Cerebellar nuclear complex (tissue), 1 donor: ENCODE measurements at places on chromosomes 11 and 22.

GRCh38 chr11:103536335-103536722, 427.1 kb downstream of the DYNC2H1 start:
- no peak for DNase-seq

DNA sequence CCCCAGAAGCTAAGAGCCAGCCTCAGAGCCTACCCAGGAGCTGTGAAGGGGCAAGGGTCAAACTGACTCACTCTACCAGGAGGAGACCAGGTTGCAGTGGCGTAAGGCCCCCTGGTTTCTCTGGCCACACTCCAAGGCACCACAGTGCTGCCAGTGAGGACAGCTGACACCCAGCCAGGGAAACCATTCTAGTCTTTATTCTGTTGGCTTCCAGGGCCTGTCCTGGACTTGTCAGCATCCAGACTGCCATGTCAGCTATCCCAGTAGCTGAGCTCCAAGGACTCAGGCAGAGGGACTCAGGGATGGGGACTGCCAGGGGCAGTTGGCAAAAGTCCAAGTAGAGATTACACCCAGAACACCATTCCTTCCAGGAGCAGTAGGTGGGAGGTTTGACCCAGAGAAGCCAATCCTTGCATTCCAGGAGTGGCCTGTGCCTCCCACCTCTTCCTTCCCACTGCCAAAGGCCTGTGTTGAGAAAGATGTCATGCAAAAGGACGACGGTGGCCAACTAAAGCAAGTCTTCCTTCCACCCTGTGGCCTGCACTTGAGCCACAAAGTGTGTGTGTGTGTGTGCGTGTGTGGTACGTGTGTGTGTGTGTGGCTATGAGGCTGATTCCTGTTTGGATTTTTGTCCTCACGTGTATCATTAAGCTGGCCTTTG, 3.6 kb upstream of the MAPK8IP1 start:
- DNase-seq = peak; percentile 66

GRCh38 chr11:3177931-3178330, 12.8 kb upstream of the OSBPL5 start:
- no peak for DNase-seq

DNA sequence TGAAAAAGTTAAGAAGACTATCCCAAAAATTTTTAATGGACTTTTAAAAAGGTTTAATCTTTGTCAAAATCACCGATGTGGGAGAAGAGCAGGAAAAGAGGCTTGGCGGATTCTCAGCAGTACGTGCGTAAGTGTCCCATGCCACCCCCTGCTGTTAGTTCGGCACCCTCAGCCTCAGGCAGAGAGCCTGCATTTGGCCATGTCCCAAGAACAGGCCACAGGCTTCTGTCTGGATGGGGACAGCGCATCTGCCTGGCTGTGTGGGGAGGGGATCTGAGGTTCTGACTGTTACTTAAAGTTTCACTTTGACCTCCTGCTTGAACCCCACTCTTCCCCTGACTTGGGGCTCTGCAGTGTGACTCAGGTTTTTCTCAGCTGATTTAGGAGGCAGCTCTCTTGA, 35.3 kb downstream of the EXT2 start:
- DNase-seq = no peak

- no peak for DNase-seq
Observed at GRCh38 chr22:30435674-30436126, 10.1 kb downstream of the MTFP1 start.

DNA sequence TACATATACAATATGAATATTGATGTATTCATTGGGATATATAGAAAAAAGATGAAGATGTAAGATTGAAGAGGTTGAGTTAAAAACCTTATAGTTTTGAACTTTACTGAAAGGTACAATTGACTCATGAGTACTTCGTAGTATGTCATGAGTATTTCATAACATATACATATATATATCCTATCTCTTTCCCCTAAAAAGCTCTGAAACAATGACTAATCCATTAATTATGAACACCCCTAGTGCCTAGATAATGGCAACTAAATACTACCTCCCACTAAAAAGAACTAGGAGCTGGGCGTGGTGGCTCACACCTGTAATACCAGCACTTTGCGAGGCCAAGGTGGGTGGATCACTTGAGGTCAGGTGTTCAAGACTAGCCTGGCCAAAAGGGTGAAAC, 31.5 kb downstream of the SLC35F2 start:
- no peak for DNase-seq

DNA sequence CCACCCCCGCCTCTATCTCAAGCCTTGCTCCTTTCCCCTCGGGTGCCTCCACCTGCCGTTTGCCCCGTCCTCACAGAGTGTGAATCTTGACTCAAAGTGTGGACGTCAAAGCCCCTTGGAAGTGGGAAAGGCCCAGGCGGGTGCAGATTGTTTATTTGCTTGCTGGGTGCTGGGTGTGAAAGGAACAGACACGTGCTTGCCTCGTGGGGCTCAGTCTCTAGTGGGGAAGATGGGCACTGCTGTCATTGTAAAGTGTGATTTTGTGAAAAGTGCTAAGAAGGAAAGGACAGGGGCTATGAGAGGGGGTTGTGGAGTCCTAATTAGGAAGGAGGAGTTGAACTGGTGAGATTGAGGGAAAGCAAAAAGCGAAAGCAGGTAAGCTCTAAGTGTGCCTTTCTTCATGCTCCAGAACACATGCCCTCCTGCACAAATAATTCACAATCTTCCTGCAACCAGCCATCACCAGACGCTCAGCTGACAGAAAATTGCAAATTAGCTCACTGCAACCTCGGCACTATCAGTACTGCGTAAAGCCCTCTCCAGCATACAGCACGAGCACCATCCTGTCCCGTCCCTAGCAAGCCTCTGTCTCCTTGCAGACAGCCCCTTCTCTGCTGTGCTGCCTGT, 9.7 kb upstream of the GCAT start:
- DNase-seq = no peak

DNA sequence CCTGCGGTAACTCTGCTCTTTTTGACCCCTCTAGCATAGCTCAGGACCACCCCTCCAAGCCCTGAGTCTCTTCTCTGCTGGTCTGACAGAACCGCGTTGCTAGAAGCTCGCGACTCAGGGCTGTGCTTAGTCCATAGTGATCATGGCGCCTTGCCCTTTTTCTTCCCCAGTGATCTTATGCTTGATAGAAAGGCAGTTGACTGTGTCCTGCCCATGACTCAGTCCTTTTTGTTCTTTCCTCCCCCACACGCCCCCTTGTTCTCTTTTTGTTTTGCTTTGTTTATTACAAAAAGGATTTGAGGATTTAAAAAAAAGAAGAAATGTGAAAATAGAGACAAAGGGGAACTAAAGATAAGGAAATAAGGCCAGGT, 17.5 kb downstream of the IL17RA start:
- DNase-seq = no peak

- DNase-seq = no peak
Observed at GRCh38 chr11:23948851-23949250, 548.0 kb upstream of the LUZP2 start.

DNA sequence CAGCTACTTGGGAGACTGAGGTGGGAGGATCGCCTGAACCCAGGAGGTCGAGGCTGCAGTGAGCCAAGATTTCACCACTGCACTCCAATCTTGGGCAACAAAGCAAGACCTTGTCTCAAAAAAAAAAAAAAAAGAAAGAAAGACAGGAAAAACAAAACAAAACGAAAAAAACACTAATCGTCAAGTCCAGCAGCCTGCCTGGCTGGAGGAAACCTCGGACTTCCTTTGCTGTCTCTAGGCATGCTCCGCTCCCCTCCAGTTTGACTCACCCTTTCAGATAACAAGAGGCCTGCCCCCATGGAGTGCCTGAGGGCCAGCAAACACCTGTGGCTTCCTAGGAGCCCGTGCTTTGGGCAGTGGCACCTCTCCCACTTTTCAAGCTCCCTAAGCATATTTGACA, 28.8 kb upstream of the CHKA start:
- no peak for DNase-seq

- DNase-seq = no peak
Observed at GRCh38 chr11:99316776-99317520, 296.2 kb downstream of the CNTN5 start.

GRCh38 chr22:21866833-21867527, 465 bp downstream of the MAPK1 start:
- DNase-seq = no peak

GRCh38 chr11:88414385-88414861, 76.9 kb upstream of the CTSC start:
- DNase-seq = no peak

DNA sequence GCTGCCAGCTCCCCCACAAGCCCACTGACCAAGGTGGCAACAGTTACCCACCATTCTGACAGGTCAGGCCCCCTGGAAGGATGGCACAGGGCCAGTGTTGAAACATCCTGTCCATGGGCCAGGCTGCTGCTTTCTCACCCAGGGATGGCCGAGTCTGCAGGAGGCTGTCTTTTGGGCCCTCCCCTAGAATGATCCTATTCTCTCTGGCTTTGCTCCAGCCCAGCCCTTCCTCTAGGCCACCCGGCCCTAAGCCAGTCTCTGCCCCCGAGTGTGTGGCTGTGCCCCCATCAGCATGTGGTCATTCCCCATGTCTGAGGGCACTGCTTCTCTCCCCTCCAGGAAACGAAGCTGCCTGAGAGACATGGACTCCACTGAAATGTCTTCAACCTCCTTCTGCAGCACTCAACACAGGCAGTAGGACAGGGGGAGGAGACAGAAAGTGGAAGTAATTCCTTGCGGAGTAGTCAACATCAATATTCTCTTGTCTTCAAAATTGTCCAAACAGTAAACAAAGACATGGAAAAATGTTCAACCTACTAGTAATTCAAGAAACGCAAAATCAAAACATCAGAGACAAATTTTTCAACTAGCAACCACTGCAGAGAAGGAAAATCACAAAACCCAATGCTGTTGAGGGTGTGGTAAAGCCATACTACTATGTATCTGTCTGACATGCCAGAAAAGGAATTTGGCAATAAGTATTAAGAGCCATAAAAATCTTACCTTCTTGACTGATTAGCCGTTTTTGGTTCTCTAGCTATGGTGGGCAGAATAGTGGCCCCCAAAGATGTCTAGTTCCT, 5.1 kb upstream of the SCARF2 start:
- no peak for DNase-seq
